Ovary (tissue), 10 donors: ENCODE measurements at places on chromosomes 3 and 15. TPM values are rescaled to one million over a fixed set of nuclear protein-coding genes. Genes with fewer than 3 reads are reported as not detected.

ZNF620 gene
- total RNA-seq = 3.8 TPM

ISLR2 gene
- 0.13 TPM for total RNA-seq

SEMA3B gene
- 52.4 TPM for total RNA-seq

CFAP92 gene
- 3.5 TPM for total RNA-seq

KLHL6 gene
- total RNA-seq = 0.60 TPM

CD96 gene
- total RNA-seq = 0.82 TPM

RTP3 gene
- total RNA-seq = not detected

ERICH6 gene
- not detected for total RNA-seq

DUOX2 gene
- total RNA-seq = 0.36 TPM

DOCK3 gene
- 0.20 TPM for total RNA-seq

APOD gene
- 38.0 TPM for total RNA-seq

THRB gene
- 4.3 TPM for total RNA-seq

ANKDD1A gene
- 14.0 TPM for total RNA-seq

GHSR gene
- total RNA-seq = not detected

MINAR1 gene
- total RNA-seq = 0.45 TPM

GNL3 gene
- total RNA-seq = 77.9 TPM

SEC22A gene
- 19.9 TPM for total RNA-seq

PARP6 gene
- total RNA-seq = 66.6 TPM

GPR156 gene
- 1.2 TPM for total RNA-seq

SPTBN5 gene
- 1.5 TPM for total RNA-seq

UPK1B gene
- total RNA-seq = not detected

FYCO1 gene
- total RNA-seq = 81.0 TPM

DPPA2 gene
- not detected for total RNA-seq

ATP13A5 gene
- total RNA-seq = not detected

DPP8 gene
- 31.1 TPM for total RNA-seq

SUSD5 gene
- 0.38 TPM for total RNA-seq

FGF7 gene
- total RNA-seq = 38.9 TPM

ZMYND10 gene
- total RNA-seq = 3.4 TPM

CSTA gene
- 9.9 TPM for total RNA-seq

ITIH1 gene
- total RNA-seq = not detected

CLDN18 gene
- total RNA-seq = 0.31 TPM

SSUH2 gene
- 0.43 TPM for total RNA-seq

GBE1 gene
- total RNA-seq = 26.8 TPM

PLSCR4 gene
- 50.2 TPM for total RNA-seq

MUC13 gene
- 0.51 TPM for total RNA-seq

PPM1L gene
- 11.1 TPM for total RNA-seq

SLC51A gene
- 11.5 TPM for total RNA-seq

RPP25 gene
- 36.7 TPM for total RNA-seq

ZPLD1 gene
- 0.18 TPM for total RNA-seq

GOLGA8Q gene
- 1.0 TPM for total RNA-seq

APPL1 gene
- total RNA-seq = 33.9 TPM

GPR27 gene
- total RNA-seq = 2.1 TPM

PIF1 gene
- 0.23 TPM for total RNA-seq

SPRED1 gene
- total RNA-seq = 30.5 TPM

ANKRD63 gene
- total RNA-seq = not detected

DNASE1L3 gene
- not detected for total RNA-seq

CHDH gene
- 3.9 TPM for total RNA-seq

TGM5 gene
- not detected for total RNA-seq

NR2E3 gene
- not detected for total RNA-seq

SATB1 gene
- 24.0 TPM for total RNA-seq
